Activated CD4-positive, alpha-beta T cell treated with anti-CD3 and anti-CD28 coated beads, Interleukin-2, Interleukin-6, amounts not matched to agents 100 ng/mL and 50 ng/mL, durations not matched to agents 16 hours and 8 hours (primary cell): ENCODE measurements at places on chromosomes 7 and 10.
A peak's percentile ranks its signal among the peaks of the same experiment; 100 is the strongest.

DNA sequence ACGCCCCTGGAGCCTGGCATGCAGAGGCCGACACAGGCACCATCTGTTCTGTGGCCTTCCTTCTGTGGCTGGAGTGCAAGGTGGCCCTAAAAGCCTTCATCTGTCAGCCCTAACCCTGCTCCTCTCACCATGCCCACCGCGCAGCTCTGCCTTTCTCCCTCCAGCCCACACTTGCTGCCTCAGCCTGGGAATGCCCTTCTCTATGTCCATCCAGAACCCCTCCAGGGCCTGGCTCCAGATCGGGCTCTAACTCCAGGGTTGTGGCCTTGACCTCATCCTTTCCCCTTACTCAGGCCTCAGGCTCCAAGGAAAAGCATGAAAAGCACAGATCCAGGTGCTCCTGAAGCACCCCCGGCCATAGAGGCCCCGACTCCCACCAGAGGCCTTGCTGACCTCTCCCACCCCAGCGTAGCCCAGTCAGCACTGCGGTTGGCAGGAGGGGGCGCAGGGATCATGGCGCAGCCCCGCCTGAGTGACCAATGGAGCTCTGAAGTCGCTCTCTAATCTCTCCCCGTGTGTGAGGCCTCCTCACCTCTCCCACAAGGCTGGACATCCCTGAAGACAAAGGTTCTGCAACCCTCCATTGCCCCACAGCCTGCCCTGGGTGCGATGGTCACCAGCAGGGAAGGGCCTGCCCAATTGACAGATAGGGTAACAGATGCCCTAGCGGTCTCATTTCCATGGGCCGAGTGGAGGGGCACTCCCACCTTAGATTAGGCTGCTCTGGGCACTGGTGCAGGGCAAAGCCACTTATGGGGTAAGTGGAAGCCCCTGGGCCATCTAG is 9.2 kb downstream of the ZCCHC24 start:
- no peak for DNase-seq

GRCh38 chr7:120793213-120793936 is 64.6 kb downstream of the TSPAN12 start:
- no peak for DNase-seq

DNA sequence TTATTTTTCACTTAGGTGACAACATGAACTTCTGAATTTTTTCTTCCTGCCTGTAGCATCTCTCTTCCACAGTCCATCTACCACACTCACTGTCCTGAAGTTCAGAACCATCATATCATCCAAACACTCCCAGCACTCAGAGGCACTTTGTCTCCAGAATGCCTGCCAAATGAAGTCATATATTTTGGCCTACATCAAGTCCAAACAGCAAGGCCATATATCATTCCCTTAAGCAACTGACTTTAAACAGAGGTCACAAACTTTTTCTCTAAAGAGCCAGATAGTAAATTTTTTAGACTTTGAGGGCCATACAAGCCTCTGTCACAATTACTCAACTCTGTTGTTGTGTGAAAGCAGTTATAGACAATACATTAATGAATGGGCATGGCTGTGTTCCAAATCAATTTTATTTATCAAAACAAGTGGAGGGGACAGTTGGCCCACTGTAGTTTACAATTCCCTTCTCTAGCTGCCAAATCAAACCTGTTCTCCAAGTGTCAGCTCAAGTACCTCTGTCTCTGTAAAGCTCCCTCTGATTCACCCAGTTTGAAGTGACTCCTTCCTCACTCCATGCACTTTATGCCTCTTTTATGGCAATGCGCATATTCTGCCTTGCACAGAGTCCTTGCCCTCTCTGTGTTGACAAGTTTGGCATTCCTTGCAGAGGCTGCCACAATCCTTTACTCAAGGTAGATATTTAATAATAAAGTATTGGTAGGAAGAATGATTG is 305.7 kb downstream of the FZD1 start:
- DNase-seq = no peak

DNA sequence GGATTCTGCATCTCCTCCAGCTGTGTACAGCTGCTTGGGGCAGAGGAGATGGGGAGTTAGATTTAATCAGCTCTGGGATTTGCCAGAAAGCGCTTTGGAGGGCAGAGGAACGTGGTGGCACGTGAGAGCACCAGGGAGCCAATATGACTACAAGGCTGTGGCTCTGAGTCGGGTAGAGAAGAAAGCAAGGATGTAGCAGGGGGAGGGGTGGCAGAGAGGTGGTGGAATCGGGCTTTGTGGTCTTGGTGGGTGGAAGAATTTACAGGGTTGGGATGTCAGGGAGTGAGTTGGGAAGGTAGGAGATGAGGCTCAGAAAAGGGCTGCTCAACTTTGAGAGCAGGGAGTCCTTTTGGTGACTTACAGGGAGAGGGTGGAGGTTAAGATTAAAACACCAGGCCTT is 113.6 kb downstream of the CCNY start:
- peak; percentile 15 for DNase-seq

DNA sequence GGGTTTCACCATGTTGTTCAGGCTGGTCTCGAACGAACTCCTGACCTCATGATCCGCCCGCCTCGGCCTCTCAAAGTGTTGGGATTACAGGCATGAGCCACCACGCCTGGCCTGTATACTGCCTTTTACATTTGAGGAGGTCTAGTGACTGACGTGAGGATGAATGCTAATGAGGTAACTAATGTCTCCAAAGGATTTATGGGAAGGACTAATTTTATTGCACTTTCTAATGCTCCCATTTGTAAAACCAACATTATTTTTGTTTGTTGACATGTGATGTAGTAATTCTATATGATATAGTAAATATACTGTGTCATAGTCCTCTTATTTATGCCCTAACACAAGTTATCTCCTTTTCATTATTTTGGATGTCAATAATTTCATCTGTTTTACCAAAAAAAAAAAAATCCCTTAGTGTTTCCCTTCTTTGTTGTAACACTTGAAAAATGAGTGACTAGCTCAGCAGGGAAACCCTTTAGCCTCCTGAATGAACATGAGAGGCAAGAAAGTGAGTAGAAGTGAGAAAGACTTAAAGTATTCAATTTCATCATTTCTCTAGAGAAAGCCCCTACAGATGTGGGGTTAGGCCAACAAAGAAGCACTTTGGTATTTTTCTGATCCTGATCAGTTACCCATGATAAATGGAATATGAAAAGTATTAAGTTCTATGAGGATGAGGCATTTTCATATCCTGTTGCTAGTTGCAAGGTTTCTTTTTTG is 596.9 kb upstream of the PCDH15 start:
- no peak for DNase-seq

- DNase-seq = no peak
Observed at GRCh38 chr10:49191349-49191748, 3.2 kb upstream of the TMEM273 start.

- no peak for DNase-seq
Observed at GRCh38 chr7:51007551-51008505, 225.1 kb upstream of the GRB10 start.

DNA sequence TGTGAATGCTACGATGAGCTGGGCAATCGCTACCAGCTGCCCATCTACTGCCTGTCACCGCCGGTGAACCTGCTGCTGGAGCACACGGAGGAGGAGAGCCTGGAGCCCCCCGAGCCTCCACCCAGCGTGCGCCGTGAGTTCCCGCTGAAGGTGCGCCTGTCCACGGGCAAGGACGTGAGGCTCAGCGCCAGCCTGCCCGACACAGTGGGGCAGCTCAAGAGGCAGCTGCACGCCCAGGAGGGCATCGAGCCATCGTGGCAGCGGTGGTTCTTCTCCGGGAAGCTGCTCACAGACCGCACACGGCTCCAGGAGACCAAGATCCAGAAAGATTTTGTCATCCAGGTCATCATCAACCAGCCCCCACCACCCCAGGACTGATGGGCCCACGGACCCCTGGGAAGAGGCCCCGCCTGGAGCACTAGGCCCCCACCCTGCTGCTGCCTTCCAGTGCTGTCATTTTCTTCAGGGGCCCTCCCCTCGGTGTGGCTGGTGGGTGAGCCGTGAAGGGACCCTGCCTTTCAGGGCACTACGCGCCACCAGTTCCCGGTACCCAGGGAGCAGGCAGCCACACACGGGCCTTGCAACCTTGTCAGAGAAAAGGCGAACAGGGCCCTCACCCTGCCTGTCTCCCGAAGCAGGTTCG is 2.3 kb upstream of the ANKRD2 start:
- DNase-seq = no peak

DNA sequence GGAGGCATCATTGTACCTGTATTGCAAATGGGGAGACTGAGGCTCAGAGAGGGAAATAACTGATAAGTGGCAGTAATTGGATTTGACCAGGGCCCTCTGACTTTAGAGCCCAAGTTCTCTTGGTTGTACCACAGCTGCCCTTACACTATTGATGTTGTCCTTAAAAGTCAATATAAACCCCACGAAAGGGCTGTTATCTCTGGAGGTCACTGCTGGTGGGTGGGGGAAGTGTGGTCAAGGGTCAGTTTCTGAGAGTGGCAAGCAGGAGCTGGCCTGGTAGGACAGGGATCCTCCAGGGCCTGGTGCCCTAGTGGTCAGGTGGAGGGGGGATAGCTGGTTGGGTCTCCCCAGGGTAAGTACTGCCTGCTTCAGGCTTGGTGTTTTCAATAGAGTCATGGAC is 44.2 kb upstream of the AQP1 start:
- DNase-seq = no peak

GRCh38 chr10:94199565-94199964 is 163.2 kb downstream of the NOC3L start:
- DNase-seq = no peak

GRCh38 chr10:21039721-21040120 is 142.6 kb upstream of the NEBL start:
- no peak for DNase-seq

DNA sequence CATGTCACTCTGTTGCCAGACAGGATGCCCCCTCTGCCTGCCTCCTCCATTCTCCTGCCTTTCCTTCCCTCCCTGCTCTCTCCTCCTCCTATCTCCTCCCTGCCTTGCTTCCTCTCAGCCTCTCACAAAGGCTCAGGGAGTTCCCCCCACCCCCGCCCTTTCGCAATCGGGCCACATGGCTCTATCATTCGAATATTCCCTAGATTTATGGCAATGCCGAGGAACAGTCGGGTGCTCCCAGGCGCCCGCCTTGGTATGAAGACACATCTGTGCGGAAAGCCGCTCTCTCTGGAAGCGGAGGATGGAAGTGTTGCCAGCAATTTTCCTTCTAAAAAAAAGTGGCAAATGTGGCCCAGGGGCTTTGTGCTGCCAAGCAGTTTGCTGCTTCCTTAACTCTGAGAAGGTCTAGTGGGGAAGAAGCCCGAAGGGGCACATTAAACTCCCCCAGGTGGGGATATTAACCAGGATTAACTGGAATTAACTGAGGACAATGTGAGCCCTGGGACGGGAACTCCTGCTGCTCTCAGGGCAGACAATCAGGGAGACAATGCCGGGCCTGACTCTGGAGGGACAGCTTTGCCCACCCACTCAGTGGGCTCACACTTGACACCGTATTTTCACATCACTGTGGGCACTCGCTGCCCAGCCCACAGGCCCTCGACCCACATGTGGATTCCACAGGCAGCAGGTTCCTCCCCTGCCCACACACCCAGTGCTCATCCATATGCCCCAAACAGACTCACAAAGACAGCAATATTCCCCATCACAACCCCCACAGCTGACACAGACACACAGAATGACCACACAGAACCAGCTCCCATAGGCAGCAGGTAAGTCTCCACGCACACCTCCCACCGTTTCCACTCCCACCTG is 88.4 kb upstream of the SMNDC1 start:
- DNase-seq = no peak

DNA sequence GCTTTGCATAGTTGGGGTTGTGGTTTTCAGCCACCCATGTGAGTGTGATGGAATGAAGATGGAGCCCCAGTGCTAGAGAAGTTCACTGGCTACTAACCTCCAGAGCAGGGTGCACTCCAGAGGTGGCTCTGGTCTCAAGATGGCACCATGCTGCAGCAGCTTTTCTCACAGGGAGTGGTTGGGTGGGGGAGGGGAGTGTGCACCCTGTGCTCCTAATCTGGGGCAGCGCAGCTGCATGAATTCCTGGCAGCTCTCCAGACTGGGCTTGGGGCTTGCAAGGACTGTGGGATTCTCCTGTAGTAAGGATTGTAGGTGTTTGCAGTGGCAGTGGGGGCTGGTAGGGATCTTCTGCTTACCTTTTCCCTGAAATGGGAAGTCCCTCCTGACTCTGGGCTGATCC is 23.7 kb downstream of the PHTF2 start:
- no peak for DNase-seq

DNA sequence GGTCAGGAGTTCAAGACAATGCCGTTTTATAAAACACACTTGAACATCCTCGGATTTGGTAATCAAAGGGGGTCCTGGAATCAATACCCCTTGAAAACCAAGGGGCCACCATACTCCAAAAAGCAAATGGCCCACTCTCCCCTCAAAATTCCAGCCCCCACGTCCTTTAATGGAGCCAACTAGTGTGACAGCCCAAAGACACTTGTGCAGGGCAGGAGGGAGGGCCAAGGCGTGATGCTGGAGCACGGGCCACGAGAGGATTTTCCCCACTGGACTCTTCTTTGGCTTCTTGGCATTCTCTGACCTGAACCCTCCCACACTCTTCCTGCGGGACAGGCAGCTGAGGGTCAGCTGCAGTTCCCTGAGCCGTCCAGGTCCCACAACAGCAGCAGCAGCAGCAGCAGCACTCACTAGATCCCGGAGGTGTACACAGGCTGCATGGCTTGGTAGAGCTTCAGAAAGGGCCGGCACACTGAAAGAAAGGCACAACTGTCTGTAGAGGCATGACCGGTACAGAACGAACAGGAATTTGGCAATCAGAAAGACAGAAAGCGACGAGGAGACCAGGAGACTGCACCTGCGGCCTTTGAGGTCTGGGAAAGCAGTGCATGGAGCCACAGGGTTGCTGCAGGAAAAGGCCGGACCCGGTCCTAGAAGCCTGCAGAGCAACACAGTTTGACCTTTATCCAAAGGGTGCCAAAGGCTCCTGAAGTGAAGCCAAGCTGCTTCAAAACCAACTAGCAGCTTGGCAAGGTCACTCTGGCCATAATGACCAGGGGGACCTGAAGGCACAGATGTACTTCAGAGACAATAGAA is 168.2 kb downstream of the TNS3 start:
- no peak for DNase-seq

- no peak for DNase-seq
Observed at GRCh38 chr10:92598321-92598720, 5.4 kb downstream of the KIF11 start.

- no peak for DNase-seq
Observed at GRCh38 chr7:90266808-90267207, 21.8 kb downstream of the CFAP69 start.

GRCh38 chr7:81284576-81284975 is 365.7 kb upstream of the SEMA3C start:
- DNase-seq = no peak

GRCh38 chr7:23277359-23277989 is 21.7 kb upstream of the MALSU1 start:
- peak; percentile 80 for DNase-seq

DNA sequence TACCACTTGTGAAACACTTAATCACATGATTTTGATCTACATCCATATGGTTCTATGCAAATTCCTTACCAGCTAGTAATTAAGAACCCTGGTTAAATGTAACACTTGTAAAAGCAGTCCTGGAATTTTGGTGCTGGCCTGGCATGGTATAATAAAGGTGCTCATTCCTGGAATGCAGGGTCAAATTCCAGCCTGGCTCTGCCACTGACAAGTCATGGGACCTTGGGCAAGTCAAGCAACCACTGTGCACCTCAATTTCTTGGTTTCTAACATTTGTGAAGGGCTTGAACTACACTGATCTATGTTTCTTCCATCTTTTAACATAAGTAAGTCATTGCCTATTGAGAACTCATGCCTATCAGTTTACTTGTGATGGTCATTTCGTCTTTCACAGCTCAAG is 91.9 kb upstream of the PIK3CG start:
- no peak for DNase-seq
